ENCODE measurements at places on chromosomes 7 and 10.

GRCh38 chr7:104850374-104850773 is 163.6 kb upstream of the KMT2E start:
- no peak for DNase-seq

DNA sequence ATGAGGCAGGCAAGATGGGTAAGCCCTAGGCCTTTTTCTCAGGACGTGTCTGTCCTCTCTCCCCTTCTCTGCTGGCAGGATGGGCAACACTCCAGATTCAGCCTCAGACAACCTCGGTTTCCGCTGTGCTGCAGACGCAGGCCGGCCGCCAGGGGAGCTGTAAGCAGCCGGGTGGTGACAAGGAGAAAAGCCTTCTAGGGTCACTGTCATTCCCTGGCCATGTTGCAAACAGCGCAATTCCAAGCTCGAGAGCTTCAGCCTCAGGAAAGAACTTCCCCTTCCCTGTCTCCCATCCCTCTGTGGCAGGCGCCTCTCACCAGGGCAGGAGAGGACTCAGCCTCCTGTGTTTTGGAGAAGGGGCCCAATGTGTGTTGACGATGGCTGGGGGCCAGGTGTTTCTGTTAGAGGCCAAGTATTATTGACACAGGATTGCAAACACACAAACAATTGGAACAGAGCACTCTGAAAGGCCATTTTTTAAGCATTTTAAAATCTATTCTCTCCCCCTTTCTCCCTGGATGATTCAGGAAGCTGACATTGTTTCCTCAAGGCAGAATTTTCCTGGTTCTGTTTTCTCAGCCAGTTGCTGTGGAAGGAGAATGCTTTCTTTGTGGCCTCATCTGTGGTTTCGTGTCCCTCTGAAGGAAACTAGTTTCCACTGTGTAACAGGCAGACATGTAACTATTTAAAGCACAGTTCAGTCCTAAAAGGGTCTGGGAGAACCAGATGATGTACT is 13.1 kb downstream of the PHKG1 start:
- DNase-seq, result no peak

GRCh38 chr10:124959564-124959963 is 17.6 kb downstream of the ZRANB1 start:
- DNase-seq, result no peak

- DNase-seq, result no peak
These were observed 346.1 kb upstream of the ANKRD30A start for GRCh38 chr10:36779238-36779846.

- no peak for DNase-seq
These were observed 28.4 kb upstream of the ZNF273 start for GRCh38 chr7:64874562-64875250.

- no peak for DNase-seq
These were observed 113.8 kb upstream of the LANCL2 start for GRCh38 chr7:55251313-55251712.

DNA sequence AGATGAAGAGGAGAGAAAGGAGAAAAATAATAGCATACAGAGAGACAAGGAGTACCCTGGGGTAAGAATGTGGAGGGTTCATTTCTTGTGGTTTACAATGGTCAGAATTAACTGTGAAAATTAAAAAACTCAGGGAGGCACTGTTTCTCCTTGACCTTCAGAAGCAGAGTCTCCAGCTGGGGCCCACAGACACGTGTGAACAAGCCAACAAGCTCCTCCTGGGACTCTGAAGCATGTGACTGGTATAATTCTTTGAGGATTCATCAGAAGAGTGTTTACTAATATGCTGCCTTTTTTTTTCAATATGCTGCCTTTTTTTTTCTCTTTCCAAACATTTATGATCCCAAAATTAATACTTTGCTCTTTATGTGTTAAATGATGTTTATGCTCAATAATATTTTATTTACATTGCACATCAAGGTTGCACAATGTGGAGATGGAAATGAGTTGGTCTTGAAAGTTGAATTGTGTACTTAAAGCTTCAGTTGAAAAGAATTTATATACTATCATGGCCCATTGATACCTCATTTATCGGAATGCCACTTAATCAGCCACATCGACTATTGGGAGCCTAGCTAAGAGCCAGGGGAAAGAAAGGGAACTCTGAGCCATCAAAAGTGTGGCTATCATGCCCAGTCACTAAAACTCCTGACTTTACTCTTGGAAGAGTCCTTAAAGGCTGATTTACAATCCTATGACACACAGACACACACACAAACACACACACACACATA is 134.7 kb upstream of the RHOBTB1 start:
- no peak for DNase-seq

GRCh38 chr7:140000666-140001268 is 62.0 kb downstream of the PARP12 start:
- DNase-seq, result no peak

GRCh38 chr10:22635650-22636049 is 78.7 kb downstream of the PIP4K2A start:
- no peak for DNase-seq

- no peak for DNase-seq
These were observed 12.5 kb upstream of the CUX1 start for GRCh38 chr7:101804967-101805366.

DNA sequence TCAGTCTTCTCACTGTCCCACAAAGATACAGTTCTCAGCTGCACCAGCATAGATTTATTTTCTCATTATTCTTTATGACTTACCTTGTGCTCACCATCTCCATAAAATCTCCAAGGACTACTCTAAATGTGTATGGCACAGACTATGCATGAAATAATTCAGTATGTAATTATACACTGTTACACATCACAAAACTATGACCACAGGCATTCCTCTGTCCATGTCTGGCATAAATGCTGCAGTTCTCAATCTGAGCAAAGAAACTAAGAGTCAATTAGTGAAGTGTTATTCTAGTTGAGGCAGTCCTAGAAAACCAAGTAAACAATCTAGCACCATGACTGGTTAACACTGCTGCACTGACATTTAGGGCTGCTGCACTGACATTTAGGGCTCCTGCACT is 2.7 kb downstream of the CYCS start:
- DNase-seq, result no peak

GRCh38 chr10:89213191-89213808 is 6.2 kb upstream of the CH25H start:
- DNase-seq, result no peak

- DNase-seq, result no peak
These were observed 85.0 kb upstream of the KIF5B start for GRCh38 chr10:32141018-32141807.

GRCh38 chr7:22884911-22885788 is 62.5 kb upstream of the TOMM7 start:
- DNase-seq, result no peak

DNA sequence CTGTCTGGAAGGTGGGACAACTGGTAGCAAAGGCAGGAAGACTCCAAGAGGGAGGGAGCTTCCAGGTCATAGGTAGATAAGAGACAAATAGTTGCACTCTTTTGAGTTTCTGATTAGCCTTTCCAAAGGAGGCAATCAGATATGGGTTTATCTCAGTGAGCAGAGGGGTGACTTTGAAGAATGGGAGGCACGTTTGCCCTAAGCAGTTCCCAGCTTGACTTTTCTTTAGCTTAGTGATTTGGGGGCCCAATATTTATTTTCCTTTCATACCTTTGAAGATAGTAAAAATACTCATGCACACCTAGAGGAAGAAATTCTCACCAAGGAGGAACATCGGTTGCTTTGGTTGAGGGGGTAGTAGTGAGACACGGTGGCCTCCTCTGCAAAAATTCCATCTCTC is 212.1 kb upstream of the SVIL start:
- DNase-seq, result no peak

DNA sequence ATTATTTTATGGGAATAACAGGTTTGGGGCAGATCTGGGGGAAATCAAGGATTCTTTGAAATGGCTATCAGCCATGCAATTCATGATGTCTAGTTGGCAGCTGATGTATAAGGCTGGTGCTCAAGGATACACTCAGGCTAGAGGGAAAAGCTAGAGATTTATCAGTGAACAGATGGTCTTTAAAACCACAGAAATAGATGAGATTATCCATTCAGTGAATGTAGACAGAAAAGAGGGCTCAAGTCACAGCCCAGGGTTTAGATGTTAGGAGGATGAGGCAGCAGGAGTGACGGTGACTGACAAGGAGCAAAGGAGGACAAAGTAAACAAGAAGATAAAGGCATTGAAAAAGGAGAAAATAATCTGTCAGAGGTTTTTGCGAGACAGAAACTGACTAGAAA is 238.7 kb downstream of the CDK14 start:
- DNase-seq, result no peak

DNA sequence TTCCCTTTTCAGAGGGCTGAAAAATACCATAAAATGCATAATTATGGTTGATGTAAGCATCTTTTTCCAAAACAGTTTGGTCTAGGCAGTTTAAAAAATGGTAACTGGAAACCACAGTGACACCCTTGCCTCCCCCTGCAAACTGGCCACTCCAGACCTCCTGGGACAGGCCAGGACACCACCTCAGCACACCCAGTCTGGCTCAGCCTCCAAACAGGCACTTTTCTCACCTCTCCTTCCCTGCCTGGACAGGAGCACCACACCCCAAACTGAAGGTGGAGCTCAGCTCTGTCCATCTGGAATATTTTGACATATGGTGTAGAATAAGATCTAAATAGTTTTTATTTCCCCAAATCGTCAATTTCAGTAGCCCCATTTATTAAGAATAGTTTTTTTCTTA is 78.5 kb downstream of the CDK14 start:
- DNase-seq, result no peak

GRCh38 chr10:53458007-53458406 is 685.4 kb upstream of the MBL2 start:
- no peak for DNase-seq

GRCh38 chr7:36287371-36288241 is 102.1 kb upstream of the ANLN start:
- peak; percentile 49 for DNase-seq

DNA sequence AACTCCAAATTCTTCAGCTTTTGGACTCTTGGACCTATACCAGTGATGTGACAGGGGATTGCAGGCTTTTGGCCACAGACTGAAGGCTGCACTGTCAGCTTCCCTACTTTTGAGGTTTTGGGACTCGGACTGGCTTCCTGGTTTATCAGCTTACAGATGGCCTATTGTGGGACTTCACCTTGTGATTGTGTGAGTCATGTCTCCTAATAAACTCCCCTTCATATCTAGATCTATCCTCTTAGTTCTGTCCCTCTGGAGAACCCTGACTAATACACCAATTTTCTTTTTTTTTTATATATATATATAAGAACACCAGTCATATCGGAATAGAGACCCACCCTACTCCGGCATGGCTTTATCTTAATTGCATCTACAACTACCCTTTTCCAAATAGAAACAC is 166.8 kb downstream of the ETV1 start:
- DNase-seq, result no peak

GRCh38 chr7:17444673-17445072 is 146.2 kb downstream of the AHR start:
- no peak for DNase-seq

- DNase-seq, result no peak
These were observed 17.9 kb downstream of the ZNF316 start for GRCh38 chr7:6654842-6655610.

Data from stimulated activated naive CD8-positive, alpha-beta T cell treated with anti-CD3 and anti-CD28 coated beads, Interleukin-15, Interleukin-2, amounts not matched to agents 100 U/mL and 50 U/mL, for 24 hours (primary cell).